ENCODE measurements at places on chromosomes 5 and 9. TPM values are rescaled to one million over a fixed set of nuclear protein-coding genes. Genes with fewer than 3 reads are reported as not detected.

Gene C9orf50
- 0.60 TPM for total RNA-seq

Gene SPINK9
- total RNA-seq, result not detected

Gene ZNF300
- 5.2 TPM for total RNA-seq

Gene FREM1
- total RNA-seq, result 0.16 TPM

Gene FOXD4L4
- 0.21 TPM for total RNA-seq

Gene TXNDC8
- total RNA-seq, result not detected

Gene ANKRD18A
- not detected for total RNA-seq

Gene LECT2
- not detected for total RNA-seq

Gene APBB3
- total RNA-seq, result 12.2 TPM

Gene PCDHGA7
- total RNA-seq, result 2.7 TPM

Gene RASA1
- total RNA-seq, result 89.8 TPM
